NCI-H1105 treated with DMSO at 0.1 percent for 48 hours (cell line): ENCODE measurements at places on chromosomes 5 and 9.

DNA sequence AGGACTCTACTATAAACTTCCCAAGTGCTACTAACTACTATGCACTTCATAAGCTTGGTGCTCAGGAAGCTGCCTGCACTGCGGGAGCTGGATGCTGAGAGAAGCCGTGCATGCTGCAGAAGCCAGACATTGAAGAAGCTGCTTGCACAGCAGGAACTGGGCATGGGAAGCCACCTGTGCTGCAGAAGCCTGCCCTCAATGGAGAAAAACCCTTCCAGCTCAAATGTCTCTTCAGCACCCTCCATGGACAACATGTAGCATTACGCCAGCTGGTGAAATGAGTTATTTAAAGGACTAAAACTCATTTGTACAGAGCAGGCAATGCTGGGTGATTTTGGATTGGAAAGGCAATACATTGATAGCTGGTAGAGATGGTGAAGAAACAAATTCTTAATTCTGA is 247.2 kb downstream of the KIF4B start:
- DNase-seq = no peak

GRCh38 chr9:2157277-2158110 is 142.3 kb downstream of the SMARCA2 start:
- DNase-seq = peak; percentile 25

GRCh38 chr5:132385326-132386105 is 16.0 kb downstream of the SLC22A5 start:
- DNase-seq = peak; percentile 60

DNA sequence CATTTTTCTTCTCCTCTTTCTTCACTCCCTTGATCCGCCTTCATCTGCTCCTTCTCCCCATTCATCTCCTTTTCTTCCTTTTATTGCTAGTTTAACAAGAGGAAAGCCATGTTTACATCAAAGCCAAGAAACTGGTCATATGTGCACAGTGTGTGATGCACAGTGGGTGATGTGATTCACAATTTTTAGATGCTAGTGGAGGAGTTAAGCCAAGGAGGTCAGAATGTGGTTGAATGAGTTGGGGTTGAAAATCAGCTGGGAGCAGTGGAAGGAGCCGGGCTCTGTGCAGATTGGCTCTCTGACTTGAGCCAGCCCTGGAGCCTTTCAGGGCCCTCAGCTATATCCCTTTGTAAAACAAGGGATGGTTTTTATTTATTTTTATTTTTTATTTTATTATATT is 7.3 kb downstream of the ACER2 start:
- DNase-seq = no peak

GRCh38 chr5:105034401-105034763 is 1471.8 kb upstream of the NUDT12 start:
- DNase-seq = no peak

GRCh38 chr9:16680975-16681651 is 189.4 kb downstream of the BNC2 start:
- DNase-seq = no peak

DNA sequence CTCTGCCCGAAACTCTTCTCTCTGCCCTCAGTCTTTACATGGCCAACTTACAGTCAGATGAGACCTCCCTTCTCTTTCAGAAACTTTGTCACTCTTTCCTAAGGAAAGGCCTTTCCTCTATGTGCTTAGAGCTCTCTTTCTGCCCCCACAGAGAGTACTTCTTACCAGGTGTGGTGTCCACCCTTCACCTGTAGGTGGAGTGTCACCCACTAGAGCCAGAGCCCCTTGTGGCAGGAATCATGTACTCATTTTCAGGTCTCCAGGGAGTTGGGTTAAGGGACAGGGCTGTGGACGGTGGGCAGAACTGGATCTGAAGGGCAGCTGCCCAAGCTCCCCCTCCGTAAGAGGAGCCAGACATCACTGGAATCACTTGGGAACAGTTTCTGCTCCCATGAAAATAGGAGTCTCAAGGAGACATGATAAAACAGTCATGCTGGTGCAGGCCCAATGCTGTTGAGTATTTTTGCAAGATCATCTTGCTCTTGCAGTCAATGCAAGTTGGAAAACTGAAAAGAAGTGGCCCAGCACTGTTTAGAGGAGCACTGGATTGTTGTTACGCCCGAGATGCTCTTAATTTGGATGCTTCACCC is 436.7 kb downstream of the ZSWIM6 start:
- DNase-seq = no peak

- no peak for DNase-seq
These were observed 8.1 kb upstream of the ARSB start for GRCh38 chr5:78993165-78993564.

GRCh38 chr5:1754531-1755220 is 45.0 kb downstream of the MRPL36 start:
- no peak for DNase-seq

DNA sequence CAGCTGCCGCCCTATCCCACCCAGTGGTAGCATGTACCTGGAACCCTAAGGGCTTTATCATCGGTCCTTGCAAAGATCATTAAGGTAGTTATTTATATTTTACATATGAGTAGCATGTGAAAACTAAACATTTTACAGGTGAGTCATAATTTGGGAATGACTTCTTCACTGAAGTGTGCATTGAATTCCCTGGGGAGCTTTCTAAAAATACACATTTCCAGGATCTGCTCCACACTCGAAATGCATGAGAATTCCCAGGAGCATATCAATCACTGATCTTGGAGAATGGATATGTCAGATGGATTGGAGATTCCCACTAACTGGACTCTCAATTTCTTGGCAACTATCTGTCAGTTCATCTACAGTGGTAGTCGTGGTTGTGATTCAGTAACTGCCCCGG is 717.5 kb downstream of the IRX1 start:
- no peak for DNase-seq

- DNase-seq = no peak
These were observed 9.0 kb upstream of the WDR38 start for GRCh38 chr9:124844291-124844690.

DNA sequence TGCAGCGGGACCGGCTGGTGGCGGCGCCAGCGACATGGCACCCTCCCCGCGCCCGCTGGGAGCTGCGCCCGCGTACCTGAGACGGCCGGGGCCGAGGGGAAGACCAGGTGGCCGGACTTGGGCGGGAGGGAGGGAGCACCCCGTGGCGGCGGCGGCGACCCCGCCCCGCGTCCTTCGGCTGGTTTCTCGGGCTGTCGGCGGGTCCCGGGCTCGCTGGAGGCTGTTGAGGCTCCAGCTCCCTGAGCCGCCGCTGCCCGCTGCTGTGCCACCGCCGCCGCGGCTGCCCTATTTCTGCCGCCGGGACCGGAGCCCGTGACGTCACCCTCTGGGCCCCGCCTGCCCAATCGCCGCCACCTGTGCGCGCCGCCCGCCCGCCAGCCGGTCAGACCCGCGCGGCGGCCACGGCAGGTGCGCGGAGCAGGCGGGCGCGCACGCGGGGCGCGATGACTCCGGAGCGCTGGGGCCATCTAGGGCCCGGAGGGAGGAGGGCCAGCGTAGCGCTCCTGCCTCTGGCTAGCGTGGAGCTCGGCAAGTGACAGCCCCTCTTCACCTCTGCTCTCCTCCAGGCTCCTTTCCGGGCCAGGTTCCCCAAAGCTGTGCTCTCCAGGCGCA is at the start of gene FSTL4:
Gene FSTL4 (minus strand): TSS at position 293 of the 612 bp plus-strand sequence.
- peak; percentile 57 for DNase-seq

GRCh38 chr5:33745101-33745770 is 146.6 kb downstream of the ADAMTS12 start:
- no peak for DNase-seq

DNA sequence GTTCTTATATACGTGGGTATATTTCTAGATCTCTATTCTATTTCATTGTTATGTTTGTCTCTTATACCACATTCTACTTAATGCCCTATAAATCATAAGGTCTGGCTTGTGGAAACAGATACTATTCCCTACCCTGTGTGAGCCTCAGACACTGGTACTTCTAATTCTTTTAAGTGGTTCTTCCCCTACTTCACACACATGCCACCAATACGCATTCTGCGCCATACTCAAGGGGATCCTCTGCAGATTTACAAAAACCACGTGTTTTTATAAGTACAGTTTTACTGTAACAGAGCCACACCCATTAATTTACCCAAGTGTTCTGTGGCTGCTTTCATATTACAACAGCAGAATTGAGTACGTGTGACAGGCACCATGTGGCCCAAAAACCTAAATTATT is 195.6 kb downstream of the SAXO1 start:
- DNase-seq = no peak

DNA sequence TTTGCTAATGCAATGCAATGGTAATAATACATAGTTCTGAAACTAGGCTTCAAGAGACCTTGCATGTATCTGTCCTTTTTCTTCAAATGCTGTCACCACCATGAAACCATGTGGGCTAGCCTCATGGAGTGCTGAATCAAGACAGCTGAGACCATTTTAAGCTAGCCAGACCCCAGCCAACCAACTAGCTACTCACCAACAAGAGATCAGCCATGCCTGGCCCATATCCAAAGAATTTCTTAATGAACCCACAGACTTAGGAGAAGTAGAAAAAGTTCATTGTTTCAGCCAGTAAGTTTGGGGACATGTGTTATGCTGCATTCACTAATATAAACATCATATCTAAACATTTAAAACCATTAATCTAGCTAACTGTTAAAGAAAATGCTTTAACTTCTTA is 139.8 kb upstream of the EDIL3 start:
- DNase-seq = no peak

DNA sequence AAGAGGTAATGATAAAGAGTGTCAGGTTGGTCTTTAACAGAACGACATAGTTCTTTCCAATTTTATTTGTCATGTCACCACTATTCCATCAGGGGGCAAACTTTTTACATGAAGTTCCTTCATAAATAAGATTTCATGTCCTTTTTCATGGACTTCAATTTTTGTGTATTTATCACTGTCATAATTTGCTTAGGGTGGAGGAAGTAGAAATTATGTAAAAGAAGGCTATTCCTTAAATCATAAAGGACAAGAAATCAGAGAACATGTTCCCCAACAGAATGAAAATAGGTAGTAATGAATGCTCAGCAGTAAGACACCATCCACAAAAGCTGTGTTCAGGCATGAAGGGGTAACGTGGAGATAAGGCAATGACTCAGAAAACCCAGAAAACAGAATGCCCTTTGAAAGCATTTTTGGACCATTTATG is 72.7 kb downstream of the ZFAND5 start:
- DNase-seq = peak; percentile 28

DNA sequence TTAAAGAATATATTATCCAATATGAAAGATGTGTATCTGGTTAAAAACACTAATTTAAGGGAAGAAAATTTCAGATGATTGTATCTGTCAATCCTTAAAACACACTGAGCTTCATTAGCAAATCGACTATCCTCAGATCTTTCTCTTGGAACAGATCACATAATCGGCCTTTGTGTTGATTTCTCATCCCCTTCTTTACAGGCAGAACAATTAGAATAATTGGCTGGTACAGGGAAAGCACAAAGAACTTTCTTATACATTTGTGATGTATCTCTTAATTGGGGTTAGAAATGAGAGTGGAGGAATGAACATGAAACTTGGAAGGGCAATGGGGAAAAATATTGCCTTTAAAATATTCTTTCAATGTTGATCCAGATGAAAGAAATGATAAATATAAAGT is 662.1 kb downstream of the TLE4 start:
- DNase-seq = no peak

GRCh38 chr9:76297721-76298239 is 96.4 kb downstream of the RFK start:
- DNase-seq = no peak

DNA sequence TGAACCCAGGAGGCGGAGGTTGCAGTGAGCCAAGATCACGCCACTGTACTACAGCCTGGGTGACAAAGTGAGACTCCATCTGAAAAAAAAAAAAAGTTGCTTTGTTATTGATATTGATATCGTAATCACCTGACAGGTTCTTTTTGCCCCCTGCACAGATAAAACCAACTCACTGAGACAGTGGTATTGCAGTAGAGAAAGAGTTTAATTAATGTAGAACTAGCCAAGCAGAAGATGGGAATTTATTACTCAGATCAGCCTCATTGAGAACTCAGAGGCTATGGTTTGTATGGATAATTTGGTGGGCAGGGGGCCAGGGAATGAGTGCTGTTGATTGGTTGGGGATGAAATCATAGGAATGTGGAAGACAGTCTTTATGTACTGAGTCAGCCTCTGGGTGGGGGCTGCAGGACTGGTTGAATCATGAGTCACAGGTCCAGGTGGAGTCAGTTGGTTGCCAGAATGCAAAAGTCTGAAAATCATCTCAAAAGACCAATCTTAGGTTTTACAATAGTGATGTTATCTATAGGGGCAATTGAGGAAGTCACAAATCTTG is 35.8 kb upstream of the MEGF10 start:
- DNase-seq = no peak

- no peak for DNase-seq
These were observed 150.6 kb upstream of the IQGAP2 start for GRCh38 chr5:76252437-76252836.

DNA sequence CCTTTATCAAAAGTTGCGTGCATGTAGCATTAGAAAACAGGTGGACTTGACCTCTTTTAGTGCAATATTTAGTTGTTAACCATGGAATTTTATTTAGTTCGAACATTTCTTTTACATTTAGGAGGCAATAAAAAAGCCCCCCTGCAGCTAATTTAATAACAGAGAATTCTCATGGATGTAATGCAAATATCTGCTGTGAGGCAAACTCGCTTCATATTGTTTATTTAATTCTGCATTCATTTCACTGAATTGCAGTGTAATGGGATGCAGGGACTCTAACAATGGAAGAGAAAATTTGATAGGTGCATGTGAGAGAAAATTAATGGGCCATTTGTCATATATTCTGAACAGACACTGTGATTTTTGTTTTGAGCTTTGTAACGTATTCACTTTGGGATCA is 205.1 kb upstream of the CHD1 start:
- DNase-seq = no peak

- DNase-seq = peak; percentile 59
These were observed 49.9 kb upstream of the GARNL3 start for GRCh38 chr9:127214421-127215267.

DNA sequence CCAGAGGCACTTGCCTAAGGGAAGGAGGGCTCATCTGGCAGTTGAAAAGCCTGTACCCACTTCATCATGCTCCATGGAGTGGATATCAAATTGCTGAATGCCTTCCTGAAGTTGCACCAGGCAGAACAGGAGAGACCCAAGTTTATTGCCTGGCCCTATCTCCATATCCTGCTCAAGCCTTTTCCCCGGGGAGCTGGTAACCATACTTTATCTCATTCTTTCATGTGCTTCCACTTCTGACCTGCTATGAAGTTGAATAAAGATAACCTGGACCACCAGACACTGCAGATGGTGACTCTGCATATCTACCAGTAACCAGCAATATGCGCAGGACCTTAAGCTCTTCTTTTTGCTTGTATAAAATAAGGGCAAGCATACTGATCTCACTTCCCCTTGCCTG is 1397.5 kb upstream of the CDH6 start:
- DNase-seq = no peak

GRCh38 chr5:111227226-111227782 is 3.1 kb downstream of the CAMK4 start:
- DNase-seq = no peak

DNA sequence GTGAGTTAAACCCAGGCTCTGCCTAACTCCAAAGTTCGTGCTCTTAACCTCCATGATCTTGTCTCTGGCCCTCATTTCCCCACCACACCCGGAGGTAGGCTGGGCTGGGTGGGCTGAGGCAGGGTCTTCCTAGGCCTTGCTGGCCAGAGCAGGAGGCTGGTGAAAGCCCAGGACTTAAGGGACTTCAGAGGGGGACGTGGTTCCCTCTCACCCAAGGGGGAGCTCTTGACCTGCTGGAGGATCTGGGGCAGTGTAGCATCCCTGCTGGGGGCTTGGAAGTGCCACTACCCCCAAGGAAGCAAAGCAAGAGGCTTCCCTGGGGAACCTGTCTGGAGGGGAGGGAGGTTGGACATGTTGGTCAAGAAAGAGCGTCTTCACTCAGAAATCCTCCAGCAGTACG is 14.7 kb downstream of the PITX1 start:
- no peak for DNase-seq

GRCh38 chr5:159146839-159147238 is 47.1 kb upstream of the EBF1 start:
- DNase-seq = no peak
